ENCODE measurements at places on chromosomes 11 and 22. TPM values are rescaled to one million over a fixed set of nuclear protein-coding genes. Genes with fewer than 3 reads are reported as not detected.

The MS4A3 gene
- not detected for total RNA-seq

The BRSK2 gene
- total RNA-seq = 2.8 TPM

The IGLL1 gene
- not detected for total RNA-seq

The NLRP10 gene
- total RNA-seq = not detected

The H19 gene
- total RNA-seq = 211 TPM

- DNase-seq = no peak
Observed at GRCh38 chr11:109027851-109028250, 363.0 kb downstream of the DDX10 start.

- no peak for DNase-seq
Observed at GRCh38 chr22:37824674-37825641, 1.8 kb downstream of the GALR3 start.

DNA sequence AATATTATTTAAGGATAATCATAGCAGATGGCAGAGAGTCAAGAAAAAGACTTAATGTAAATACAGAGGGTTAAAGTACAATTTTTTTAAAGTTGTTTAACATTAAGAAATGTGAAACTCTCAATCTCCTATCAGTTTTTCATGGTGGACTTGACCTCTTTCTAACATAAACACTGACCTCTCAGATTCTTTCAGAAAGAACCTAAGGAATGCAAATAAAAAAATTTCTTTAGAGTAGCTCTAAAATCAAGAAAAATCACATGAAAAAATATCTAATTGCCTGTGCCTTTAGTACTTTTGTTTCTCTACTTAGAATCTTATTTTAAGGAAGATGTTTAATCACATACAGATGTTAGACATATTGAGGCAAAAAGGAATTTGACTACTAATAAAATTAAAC is 12.9 kb downstream of the RNF141 start:
- no peak for DNase-seq

DNA sequence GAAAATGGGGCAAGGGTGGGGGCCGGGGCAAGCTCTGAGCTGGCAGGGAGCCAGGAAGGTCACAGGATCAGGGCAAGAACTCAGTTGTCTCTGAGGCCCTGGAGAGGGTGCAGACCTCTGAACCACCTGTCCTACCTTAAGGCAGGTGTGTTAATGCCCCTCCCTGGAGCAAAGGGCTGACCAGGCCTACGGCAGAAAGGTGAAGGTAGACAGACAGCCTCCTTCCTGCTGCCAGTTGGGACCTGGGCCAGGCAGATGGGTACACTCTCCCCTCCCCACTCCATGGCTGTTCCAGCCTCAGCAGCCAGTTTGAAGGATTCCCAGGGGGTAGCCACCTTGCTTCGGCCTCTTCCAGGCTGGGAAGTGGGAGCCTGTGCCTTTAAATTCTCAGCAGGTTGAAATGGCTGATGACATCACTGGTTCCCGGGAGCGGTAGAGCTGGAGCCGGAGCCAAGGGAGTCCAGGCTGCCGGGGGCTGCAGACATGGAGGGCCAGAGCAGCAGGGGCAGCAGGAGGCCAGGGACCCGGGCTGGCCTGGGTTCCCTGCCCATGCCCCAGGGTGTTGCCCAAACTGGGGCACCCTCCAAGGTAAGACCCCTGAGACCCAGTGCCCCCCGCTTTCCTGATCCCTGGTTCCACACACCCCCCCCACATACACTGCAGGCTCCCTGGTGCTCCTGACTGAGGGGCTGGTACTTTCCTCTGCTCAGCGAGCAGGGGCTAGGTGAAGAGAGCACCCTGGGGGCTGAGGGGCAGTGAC is at the start of gene INPP5J:
Gene INPP5J (plus strand): TSS at position 435 of the 760 bp plus-strand sequence. CDS start 49 bp downstream, at position 484.
- DNase-seq = peak; percentile 87

DNA sequence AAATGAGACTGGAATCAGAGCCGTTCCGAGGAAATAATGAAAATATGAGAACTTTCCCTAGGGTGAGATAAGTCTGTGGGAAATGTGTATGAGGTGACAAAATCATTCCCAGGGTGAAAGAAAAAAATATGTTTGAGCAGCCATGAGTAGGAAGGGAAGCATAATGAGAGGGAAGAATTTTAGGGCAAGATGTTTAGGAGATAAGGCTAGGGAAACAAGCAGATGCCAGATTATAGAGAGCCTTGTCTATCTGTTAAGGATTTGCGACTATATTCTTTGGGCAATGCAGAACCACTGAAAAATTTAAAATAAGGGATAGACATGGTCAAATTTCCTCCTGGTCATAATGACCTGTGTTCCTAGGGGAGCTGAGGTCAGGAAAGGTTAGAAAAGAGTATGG is 54.4 kb downstream of the STIM1 start:
- no peak for DNase-seq

DNA sequence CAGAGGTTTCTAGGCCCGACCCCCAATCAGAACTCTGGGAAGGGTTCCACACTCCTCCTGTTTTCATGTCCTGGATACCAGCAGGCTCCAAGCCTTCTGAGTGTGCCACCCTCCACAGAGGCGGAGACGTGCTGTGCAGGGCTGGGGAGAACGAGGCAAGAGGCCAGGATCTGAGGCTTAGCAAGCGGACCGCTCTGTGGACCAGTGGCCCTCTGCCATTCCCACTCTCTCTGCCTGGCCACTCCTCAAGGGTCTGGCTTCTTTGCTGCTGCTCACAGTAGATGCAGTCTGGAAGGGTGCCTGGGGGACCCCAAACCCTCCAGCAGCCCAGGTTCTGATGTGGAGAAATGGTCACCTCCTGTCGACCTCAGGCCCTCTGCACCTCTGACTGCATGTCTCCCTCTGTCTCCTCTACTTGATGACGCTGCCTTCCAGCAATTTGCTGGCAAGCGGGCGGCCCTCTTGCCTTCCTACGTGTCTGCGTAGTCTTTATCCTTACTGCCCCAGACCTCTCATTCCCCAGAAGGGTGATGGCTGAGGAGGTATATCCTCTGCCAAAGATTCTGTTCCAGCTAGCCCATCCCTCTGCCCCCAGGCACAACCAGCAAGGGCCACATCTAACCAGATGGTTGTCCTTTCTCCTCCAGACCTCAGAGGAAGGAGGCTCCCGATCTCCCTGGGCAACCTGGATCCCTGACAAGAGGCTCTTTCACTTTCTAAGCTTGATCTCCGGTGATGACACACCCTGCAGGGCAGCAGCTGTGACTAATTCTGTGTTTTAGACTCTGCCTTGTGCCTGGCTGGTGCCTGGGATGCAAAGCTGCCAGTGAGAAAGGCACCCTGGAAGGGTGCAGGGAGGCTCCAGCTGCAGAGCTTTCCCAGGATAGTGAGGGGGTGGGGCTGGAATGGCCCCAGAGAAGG is 87.3 kb downstream of the NAT10 start:
- peak; percentile 86 for DNase-seq

DNA sequence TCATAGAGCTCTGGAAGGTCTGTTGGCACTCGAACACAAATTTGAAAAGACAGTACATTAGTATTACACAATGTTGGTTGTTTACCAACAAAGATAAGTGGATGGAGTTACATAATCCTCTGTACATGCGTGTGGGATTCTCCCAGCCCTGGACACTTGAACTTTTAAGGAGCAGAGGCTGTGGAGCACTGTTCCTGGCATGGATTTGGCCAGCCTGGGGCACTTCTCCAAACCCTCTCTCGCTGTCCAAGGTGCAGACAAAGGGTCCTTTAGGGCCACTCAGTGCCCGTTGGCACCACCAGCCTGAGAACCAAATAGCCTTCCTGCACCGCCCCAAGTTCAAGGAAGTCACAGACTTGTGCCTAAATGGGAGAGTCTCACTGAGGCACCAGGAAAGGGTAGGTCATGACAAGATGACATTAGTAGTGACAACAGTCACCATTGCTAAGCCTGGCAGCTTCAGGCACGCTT is 1.6 kb upstream of the ANO1 start:
- peak; percentile 48 for DNase-seq

GRCh38 chr22:38171927-38172831 is 9.5 kb downstream of the PLA2G6 start:
- DNase-seq = peak; percentile 58

DNA sequence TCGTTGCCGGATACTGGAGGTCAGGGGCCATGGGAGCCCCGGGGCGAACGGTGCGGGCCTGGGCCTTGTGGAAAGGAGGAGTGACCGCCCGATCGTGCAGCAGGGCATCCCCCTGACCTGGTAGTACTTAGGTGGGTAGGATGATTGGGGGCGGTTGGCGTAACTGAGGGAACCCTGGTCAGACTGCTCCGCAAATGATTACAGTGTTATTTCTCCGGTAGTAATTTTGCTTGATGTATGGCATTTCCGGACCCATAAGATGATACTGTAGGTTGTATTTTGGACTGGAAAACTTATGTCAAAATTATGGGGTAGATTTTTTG is 762 bp downstream of the MTMR3 start:
- DNase-seq = no peak

DNA sequence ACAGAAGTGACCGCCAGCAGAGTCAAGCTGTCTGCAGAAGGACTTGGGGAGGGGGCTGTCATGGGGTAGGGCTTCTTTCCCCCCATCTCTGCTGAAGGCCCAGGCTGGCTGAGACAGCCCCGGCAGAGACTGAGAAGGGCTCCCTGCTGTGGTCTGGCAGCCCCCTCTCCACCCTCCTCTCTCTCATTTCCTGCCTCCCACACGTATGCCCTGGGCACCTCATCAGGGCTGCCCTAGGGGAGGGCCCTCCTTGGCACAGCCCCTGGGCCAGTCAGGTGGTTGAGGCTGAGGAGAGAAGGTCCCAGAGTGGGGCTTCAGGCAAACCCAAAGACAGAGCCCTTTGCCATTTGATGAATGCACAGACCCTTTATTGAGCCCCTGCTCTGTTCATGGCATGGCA is 3.6 kb downstream of the RASD2 start:
- no peak for DNase-seq
